Cardiac fibroblast (primary cell): ENCODE measurements at places on chromosomes 3 and 15.

DNA sequence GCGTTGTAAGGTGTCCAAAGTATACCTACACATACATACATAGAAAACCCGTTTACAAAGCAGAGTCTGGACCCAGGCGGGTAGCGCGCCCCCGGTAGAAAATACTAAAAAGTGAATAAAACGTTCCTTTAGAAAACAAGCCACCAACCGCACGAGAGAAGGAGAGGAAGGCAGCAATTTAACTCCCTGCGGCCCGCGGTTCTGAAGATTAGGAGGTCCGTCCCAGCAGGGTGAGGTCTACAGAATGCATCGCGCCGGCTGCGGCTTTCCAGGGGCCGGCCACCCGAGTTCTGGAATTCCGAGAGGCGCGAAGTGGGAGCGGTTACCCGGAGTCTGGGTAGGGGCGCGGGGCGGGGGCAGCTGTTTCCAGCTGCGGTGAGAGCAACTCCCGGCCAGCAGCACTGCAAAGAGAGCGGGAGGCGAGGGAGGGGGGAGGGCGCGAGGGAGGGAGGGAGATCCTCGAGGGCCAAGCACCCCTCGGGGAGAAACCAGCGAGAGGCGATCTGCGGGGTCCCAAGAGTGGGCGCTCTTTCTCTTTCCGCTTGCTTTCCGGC is 318.6 kb downstream of the FGF12 start:
- DNase-seq, result peak; percentile 24

- DNase-seq, result no peak
These were observed 39.7 kb downstream of the TBC1D2B start for GRCh38 chr15:78037779-78038305.

DNA sequence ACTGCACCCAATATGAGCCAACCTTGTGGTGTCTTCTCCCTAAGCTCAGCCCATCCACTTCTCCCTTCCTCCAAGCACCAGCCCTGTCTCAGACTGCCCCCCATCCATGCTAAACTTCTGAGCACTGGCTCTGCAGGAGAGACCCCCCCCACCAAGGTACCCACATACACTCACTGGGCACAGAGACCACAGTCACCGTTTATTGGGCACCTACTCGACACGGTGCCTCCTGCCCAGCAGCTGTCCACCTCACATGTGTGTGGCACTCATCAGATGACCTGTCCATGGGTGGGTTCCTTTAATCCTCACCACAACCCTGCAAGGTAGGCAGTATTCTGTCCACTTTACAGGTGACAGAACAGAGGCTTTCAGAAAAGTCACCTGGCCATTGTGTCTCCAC is 22.3 kb upstream of the SFMBT1 start:
- DNase-seq, result no peak

DNA sequence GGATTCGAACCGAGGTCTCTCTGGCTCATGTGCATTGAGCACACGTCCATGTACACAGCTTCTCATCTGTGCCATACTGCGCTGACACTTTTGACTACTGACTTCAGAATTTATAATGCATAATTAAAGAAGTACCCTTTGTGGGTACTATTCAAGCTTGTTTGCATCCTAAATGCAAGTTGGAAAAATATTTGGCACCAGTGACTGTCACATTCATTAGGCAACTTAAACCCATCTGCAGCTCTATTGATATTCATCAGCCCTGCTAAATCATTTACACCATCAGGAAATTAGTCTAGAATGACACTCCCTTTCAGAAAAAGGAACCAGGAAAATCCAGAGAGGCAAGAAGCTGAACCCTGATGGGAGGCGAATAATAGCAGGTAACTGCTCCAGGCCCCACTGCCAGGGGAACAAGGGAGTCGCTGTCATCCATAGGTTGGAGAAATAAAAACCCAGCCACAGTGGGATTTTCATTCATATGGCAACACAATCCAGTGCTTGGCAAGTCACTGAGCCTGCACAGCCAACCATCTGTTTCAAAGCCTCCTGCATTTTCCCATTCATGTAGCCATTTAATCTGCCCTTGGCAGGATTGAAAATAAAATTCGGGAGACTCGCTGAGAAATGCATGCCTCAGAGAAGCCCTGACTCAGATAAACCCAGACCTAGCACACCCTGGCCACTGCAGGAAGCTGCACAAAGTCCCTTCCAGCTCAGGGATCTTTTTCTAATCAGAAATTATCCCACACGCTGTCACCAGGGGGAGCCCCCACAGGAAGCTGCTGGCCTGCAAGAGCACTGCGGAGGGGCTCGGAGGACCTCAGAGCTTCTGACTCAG is 103.0 kb upstream of the VEPH1 start:
- peak; percentile 77 for DNase-seq

DNA sequence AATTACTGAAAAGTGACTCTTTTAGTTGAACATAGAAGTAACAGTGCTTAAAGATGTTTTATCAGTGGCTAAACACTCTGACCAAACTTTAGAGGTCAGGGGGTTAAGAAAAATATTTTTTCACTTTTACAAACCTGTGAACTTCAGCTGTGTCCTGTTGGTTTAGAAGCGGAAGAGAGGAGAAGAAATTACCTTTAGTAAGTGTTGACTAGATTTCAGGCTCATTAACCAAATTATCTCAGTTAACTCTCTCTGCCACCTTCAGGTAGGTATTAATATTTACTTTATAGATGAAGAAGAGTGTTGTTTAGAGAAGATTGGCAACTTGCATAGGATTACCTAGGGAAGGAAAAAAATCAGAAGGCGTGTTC is 151.9 kb upstream of the CMC1 start:
- DNase-seq, result no peak

DNA sequence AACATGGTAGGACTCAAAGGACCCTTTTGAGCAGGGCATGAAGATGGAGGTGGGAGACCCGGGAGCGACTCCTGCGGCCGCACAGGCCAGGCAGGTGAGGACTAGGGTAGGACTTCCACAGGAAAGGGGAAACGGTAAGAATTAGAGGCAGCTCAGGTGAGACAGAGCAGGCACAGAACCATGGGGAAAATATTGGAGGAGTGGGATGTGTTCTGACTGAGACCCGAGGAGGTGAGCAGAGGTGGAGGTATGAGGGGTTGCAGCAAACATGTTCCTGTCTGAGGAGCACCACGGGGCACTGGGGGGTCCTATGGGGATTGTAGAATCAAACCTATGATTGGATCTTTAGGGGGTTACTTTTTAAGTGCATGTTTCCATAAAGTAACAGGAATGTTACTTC is 1.4 kb upstream of the ISG20 start:
- no peak for DNase-seq

DNA sequence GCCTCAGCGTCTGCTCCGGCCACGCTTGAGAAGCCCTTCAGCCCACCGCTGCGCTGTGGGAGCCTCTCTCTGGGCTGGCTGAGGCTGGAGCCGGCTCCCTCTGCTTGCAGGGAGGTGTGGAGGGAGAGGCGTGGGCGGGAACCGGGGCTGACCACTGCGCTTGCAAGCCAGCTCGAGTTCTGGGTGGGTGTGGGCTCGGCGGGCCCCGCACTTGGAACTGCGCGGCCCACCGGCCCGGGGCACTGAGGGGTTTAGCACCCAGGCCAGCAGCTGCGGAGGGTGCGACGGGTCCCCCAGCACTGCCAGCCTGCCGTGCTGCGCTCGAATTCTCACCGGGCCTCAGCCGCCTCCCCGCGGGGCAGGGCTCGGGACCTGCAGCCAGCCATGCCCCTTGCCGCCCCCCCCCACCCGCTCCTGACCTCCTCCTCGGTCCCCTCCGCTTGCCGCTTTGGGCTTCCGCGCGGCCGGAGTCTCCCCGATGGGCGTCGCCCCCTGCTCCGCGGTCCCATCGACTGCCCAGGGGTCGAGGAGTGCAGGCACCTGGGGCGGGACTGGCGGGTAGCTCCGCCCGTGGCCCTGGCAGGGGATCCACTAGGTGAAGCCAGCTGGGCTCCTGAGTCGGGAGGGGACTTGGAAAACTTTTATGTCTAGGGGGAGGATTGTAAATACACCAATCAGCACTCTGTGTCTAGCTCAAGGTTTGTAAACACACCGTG is 106.7 kb downstream of the RAP2B start:
- no peak for DNase-seq

- DNase-seq, result no peak
These were observed 572.3 kb downstream of the PYDC2 start for GRCh38 chr3:192033246-192033645.

DNA sequence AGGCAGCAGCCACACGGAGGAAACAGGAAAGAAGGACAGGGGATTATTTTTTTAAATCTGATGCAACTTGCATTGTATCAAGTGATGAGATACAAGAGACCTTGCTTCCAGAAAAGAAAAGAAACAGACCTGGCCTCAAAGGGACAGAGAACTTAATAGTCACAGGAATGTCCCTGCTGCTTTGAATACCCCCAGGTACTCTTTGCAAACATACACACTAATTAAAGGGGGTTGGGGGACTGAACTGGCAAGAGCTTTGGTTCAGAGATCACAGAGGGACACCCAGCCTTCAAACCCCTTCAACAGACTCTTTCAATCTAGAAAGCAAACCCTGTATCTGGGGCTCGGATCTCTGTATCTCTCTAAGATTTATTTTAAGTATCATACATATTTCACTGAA is 18.0 kb downstream of the TNIK start:
- DNase-seq, result no peak

- peak; percentile 87 for DNase-seq
These were observed 12.1 kb downstream of the OSBPL10 start for GRCh38 chr3:31968927-31969418.

DNA sequence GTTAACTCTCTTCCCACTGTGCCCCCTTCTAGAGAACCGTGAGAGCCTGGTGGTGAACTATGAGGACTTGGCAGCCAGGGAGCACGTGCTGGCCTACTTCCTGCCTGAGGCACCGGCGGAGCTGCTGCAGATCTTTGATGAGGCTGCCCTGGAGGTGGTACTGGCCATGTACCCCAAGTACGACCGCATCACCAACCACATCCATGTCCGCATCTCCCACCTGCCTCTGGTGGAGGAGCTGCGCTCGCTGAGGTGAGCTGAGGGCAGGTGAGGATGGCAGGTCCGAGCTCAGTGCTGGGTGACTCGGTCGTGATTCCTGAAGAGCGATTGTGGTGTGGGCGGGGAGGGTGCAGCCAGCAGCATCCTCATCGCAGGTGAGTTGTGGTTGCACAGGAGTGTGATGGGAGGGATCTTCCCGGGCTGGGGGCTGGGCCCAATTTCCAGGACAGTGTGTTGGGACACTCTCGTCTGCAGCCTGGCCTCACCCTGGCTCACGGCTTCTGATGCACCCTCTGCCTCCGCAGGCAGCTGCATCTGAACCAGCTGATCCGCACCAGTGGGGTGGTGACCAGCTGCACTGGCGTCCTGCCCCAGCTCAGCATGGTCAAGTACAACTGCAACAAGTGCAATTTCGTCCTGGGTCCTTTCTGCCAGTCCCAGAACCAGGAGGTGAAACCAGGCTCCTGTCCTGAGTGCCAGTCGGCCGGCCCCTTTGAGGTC is 8.0 kb downstream of the MCM2 start:
- no peak for DNase-seq

- DNase-seq, result no peak
These were observed 310.3 kb downstream of the PTPRG start for GRCh38 chr3:61871644-61872043.

DNA sequence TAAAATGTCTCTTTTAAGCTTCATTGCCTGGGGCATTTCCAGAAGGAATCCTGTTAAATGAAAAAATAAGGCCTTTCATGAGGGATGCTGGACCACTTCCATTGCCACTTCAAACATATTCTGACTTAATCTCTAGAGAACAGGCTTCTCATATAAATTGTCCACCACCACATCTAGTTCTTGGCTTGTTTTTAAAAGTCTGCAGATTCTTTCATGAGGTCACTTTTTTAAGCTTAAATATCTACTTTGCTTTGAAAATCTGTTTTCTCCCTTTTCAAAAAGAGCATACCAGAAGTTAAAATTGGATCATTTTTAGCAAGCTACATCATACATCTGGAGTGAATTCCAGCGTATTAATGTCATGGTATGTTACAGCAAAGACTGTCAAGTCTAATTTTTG is 131.6 kb downstream of the C3orf70 start:
- DNase-seq, result peak; percentile 4

DNA sequence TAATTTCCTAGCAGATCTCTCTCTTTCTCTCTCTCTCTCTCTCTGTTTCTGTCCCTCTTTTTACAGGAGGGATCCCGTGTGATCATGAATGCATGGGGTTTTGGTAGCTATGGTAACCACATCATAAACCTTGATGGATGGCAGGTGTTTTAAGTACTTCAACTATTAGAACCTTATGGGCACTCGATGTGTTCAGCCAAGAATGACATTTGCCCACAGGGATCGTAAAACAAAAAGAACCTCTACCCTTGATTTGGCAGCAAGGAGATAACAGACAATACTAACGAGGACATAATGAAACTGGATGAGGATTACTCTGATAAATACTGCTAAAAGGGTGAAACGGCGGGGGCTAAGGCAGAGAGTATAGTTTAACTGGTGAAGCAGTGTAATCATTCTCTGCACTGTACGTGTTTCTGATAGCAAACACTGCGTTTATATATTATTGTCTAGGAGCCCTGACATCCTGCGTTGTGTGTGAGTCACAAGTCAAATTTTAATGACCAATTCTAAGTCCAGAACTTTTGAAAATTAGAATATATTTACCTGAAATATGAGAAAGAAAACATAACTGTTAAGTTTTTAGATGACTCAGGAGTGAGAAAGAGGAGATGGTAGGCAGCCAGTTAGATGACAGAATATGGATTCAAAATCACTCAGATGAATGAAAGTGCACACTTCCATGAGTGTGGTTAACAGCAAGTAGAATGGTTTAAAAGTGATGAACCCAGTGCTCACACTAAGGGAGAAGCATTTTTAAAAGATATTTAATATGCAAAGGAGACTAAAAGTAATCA is 80.3 kb downstream of the OTOL1 start:
- DNase-seq, result no peak

DNA sequence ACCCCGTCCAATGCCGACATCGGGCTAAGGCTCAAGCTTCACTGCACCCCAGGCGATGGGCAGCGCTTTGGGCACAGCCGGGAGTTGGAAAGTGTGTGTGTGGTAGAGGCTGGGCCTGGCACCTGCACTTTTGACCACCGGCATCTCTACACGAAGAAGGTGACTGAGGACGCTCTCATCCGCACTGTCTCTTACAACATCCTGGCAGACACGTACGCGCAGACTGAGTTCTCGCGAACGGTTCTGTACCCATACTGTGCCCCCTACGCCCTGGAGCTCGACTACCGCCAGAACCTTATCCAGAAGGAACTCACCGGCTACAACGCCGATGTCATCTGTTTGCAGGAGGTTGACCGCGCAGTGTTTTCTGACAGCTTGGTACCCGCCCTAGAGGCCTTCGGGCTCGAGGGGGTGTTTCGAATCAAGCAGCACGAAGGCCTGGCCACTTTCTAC is 1.0 kb downstream of the PDE12 start:
- peak; percentile 37 for DNase-seq
